ENCODE measurements at places on chromosomes 2 and 18. TPM values are rescaled to one million over a fixed set of nuclear protein-coding genes. Genes with fewer than 3 reads are reported as not detected.

- DNase-seq = no peak
Measured at GRCh38 chr2:20208476-20208859, 16.5 kb downstream of the SDC1 start.

DNA sequence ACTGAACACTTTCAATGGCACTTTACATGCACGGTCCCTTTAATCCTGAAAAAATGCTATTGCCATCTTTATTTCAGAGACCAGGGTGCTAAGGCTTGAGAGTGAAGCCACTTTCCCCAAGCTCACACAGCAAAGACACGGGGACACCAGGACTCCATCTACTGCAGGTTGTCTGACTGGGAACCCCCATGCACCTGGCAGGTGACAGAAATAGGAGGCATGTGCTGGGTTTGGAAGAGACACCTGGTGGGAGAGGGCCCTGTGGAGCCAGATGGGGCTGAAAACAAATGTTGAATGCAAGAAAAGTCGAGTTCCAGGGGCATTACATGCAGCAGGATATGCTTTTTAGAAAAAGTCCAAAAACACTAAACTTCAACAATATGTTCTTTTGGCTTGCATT lies 5.2 kb upstream of the EHD3 start:
- no peak for DNase-seq

GRCh38 chr18:35376742-35377695 lies at the start of gene ZNF396:
TSS of gene ZNF396 (minus strand) at chr18:35377337. CDS start at chr18:35374292, 3,045 bp downstream.
- DNase-seq = no peak

DNA sequence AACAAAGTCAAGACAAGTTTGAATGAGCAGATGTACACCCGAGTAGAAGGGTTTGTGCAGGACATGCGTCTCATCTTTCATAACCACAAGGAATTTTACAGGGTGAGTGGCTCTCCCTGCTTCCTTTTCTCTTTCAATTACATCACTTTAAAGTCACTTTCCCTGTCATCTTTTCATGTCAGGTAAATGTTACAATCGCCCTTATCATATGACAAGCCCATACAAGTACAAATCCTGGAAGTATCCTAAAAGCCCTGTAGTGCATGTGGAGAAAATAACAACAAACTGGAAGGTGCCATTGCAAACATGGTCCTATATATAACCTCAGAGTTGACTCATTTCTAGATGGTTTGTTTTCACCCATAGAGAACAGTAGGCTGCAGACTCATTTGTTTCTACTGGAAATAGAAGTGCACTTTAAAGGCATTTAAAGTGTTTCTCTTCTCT lies 126.0 kb downstream of the SP100 start:
- no peak for DNase-seq

Gene RTTN
- 4.1 TPM for polyA plus RNA-seq
